Hematopoietic multipotent progenitor cell treated with erythropoietin and hydrocortisone succinate and interleukin-3 and kit ligand, for 6 days (in vitro differentiated cells): ENCODE measurements at places on chromosomes 7 and 10.

- DNase-seq: no peak
These were observed 448 bp upstream of the NET1 start for GRCh38 chr10:5411941-5412276.

DNA sequence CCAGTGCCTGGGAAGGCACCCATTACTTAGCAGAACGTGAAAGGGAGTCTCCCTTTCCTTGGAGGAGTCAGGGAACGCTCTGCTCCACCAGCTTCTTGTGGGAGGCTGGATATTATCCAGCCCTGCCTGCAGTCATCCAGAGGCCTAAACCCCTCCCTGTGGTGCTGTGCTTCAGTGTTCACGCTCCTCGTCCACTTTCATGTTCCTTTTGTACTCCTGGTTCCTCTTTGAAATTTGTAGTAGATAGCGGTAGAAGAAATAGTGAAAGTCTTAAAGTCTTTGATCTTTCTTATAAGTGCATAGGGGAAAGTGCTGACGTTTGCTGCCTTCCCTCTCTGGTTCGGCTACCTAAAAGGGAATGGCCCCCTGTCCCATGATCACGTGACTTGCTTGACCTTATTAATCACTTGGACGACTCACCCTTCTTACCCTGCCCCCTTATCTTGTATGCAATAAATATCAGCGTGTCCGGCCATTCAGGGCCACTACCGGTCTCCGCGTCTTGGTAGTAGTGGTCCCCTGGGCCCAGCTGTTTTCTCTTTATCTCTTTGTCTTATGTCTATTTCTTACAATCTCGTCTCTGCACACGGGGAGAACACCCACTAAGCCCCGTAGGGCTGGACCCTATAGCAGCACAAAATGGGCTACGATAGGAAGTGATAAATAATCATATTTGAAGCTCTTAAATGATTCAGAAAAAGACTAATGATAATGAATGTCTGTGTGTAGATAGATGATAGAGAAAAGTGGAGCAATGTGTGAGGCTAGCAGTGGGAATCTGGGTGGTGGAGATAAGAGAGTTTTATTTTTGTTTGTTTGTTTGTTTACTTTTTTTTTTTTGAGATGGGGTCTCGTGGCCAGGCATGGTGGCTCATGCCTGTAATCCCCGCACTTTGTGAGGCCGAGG lies 5.8 kb upstream of the ESYT2 start:
- DNase-seq: no peak

DNA sequence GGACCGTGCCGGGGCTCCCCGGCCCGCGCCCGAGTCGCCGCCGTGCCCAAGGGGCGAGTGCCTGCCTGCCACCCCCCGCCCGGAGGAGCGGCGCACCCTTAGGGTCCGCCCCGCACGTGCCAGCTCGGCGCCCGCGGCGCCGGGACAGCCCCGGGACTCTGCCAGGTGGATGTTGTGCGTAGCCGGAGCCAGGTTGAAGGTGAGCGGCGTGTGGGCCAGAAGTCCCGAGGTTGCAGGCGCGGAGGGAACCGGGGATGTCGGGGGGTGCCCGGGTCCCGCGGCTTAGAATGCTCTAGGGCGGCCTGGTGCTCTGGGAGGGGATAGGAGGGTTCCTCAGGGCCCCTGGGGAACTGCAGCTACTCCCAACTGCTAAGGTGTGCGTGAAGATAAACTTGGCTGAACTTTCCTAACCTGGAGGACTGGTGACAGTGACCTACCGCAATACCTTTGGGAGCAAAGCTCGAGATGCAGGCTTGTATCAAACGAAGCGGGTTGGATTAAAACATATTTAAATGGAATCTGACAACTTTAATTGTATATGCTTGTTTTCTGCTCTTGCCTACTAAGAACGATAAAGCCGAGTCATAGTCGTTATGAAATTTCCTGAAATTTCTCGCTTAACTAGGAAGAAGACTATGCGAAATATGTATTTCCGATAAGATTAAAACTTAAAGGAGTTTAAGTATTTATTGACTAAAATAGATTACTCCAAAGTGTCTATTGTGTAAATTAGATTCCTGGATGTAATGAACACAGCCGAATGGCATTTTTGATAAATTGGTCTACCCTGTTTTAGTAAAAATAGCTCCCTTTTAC lies at the start of gene CUX1:
CUX1 (plus strand) TSS at position 156 of the 816 bp plus-strand sequence; CDS start at position 170, 14 bp downstream.
- DNase-seq: peak; percentile 75

DNA sequence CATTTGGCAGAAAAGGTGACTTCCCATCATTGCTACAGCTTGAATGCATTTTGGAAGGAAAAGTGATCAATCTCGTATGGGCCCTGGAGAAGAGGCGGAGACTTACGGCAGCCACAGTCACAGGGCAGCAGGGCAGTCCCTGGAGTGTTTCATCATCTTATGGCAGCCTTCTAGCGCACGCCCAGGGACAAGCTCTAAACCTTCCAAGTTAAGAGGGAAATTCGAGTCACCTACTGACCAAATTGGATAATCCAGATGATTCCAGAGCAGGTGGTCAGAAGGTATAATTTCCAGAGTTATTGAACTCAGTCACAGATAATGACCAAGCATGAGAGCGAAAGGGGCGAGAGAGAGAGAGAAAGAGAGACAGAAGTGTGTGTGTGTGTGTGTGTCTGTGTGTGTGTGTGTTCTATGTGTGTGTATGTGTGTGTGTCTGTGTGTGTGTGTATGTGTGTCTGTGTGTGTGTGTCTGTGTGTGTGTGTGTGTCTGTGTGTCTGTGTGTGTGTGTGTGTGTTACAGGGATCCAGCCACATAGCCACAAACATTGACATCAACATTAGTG lies 123.7 kb upstream of the ADAM12 start:
- no peak for DNase-seq

- DNase-seq: no peak
These were observed 3.9 kb downstream of the ADAM12 start for GRCh38 chr10:126384269-126384873.

DNA sequence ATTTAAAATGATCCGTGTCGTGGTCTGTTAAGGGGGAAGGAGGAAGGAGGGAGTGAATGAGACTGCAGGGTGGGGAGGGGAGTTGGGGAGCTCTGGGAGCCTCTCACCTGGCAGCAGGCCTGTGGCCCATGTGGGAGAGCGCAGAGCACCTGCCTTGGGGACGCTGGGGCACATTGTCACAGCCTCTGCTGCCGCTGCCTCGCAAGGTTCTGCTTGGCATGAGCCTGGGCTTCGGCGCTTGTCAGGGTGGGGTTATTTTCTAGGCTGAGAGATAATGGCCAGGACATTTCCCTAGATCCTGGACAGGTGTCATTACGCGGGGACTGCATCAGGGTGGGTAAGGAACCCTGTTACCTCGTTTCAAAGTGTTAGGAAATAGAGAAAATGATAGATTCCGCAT lies 2.2 kb upstream of the SUN1 start:
- DNase-seq: no peak

- no peak for DNase-seq
These were observed 10.7 kb downstream of the EPHA1 start for GRCh38 chr7:143397710-143398530.

DNA sequence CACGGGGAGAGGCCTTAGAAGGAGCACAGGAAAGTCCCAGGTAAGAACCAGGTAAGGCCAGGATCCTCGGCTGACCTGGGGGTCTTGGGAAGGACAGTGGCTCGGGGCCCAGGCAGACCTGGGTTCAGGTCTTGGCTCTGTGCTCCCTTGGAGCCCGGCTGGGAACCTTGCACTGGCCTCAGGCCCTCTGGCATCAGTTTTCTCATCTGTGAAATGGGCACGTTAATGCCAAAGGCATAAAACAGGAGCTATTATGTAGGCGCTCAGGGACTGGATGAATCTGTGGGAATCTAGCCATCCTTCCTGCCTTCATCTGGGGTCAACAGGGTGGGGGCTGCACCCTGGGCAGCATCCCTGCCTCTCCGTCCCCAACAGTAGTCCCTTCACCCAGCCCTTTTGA lies 8.3 kb upstream of the SLC29A4 start:
- DNase-seq: no peak

GRCh38 chr7:151339651-151340382 lies 1.8 kb upstream of the NUB1 start:
- DNase-seq: peak; percentile 43

- no peak for DNase-seq
These were observed 641.4 kb upstream of the MGMT start for GRCh38 chr10:128825626-128826025.

DNA sequence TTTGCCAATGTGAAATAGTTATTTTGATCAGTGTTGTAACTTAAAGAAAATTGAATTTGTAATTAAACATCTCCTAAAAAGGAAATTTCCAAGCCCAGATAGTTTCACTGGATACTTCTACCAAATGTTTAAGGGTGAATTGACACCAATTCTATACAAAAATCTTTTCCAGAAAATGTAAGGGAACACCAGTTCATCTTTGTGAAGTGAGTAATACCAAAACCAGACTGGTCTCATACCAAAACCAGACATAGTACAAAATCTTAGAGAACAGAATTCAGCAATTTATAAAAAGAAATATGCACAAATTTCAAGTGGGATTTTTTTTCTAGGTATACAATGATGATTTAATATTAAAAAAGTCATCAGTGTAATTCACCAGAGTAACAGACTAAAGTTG lies 86.0 kb upstream of the ZNF32 start:
- no peak for DNase-seq

DNA sequence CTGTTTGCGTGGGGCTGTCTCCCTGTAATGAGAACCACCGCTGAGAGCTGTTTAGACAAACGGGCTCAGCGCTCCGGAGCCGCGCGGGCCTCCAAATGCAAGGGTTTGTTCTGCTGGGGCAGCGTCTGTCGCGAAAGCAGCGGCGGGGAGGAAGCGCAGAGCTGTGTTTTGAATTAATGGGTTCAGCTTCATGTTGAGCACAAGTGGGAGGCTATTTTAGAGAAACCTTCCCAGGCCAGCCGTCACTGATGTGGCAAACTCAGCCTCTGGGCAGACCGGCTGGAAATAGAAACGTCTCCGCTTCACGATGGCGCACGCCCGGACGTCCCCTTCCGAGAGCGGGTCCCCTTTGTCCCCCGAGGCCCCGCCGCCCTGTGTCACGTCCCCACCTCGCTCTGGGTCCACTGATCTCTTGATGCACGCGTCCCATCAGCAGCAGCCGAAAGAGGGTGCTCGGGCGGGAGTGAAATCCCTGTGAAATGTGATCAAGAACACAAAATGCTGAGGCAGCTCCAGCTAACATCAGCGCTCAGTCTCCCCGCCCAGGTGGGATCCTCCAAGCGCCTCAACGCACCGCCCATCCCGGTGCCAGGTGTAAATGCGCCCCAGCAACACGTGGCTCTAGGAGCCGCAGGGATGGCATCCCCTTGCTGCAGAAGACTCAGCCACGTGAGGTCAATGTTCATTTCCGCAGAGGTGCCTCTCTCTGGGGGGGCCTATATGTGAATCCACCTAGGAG lies 44.9 kb downstream of the BAMBI start:
- peak; percentile 1 for DNase-seq

GRCh38 chr10:107544706-107545520 lies 380.4 kb upstream of the SORCS1 start:
- no peak for DNase-seq

- no peak for DNase-seq
These were observed 438.5 kb downstream of the GRID1 start for GRCh38 chr10:85927952-85928665.

GRCh38 chr7:42709284-42709683 lies 202.6 kb downstream of the C7orf25 start:
- no peak for DNase-seq

DNA sequence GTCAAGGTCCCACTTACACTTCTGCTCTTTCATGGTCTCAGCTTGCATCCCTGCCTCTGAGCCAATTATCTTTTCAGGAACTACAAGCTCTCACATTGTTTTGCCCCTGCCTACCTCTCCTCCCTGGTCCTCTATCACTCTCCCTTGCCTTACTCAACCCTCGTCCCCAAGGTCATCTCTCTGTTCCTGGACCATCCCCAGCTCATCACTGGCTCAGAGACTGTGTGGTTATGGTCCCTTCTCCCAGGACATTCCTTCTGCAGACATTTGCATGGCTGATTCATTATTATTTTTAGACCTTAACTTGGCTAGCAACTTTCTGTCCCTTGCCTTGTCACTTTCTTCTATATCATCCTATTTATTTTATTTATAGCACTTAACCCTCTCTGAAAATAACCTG lies 17.8 kb upstream of the GPAM start:
- DNase-seq: no peak

GRCh38 chr7:99267481-99267840 lies 5.2 kb upstream of the MYH16 start:
- DNase-seq: no peak

- DNase-seq: no peak
These were observed 806.9 kb downstream of the TNS3 start for GRCh38 chr7:46775020-46775419.

DNA sequence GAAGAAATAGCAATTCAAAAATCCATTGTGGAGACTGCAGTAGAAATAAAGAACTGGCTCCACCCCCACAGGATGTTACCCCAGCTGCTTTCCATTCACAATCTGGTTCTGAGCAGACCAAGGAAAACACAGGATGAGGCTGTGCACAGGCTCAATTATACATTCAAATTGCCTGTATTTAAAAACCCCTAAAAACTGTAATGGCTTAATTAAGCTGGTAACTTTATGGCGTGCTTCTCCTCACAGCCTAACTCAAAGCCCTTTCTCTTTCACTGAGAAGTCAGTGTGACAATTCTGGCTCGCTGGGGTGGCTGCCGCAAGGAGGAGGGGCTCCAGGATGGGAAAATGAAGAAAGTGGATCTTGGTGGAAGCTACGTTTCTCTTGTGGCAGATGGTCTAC lies 1191.1 kb downstream of the SORCS1 start:
- no peak for DNase-seq

- peak; percentile 31 for DNase-seq
These were observed 43.5 kb downstream of the NHLRC2 start for GRCh38 chr10:113897693-113898618.

DNA sequence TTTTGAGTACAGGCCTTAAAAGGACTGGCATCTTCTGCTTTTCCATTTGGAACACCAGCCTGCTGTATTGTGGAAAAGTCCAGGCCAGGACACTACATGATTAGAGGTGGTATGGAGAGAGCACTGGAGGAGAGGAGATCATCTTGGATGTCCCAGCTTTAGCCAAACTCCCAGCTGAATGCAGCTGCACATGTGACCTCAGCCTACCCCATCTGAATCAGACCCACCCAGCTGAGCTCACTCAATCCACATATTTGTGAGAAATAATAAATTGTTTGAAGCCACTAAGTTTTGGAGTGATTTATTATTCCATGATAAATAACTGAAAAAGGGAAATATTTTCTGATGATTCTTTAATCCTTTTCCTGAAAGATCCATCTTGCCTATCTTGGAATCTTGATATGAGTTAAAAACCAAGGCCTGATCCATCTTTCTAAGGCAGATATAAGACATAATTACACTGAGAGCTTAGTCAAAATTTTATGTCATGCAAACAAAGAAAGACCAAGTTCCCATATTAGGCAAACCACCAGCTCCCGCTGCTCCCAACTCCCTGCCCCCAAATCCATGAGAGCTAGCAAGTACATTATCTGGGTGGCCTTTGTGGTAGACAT lies 55.1 kb upstream of the TRIL start:
- no peak for DNase-seq

- no peak for DNase-seq
These were observed 436.7 kb downstream of the AUTS2 start for GRCh38 chr7:70034999-70035398.

GRCh38 chr10:130357226-130357625 lies 221.0 kb downstream of the GLRX3 start:
- no peak for DNase-seq

GRCh38 chr10:11856678-11857077 lies 33.5 kb downstream of the PROSER2 start:
- DNase-seq: no peak

GRCh38 chr10:84188815-84189214 lies 5.5 kb upstream of the CDHR1 start:
- no peak for DNase-seq

GRCh38 chr7:154990964-154991540 lies 11.9 kb downstream of the PAXIP1 start:
- no peak for DNase-seq
